Thoracic aorta (tissue), 2 donors: ENCODE measurements at places on chromosomes 2 and 18. TPM values are rescaled to one million over a fixed set of nuclear protein-coding genes. Genes with fewer than 3 reads are reported as not detected.

DNA sequence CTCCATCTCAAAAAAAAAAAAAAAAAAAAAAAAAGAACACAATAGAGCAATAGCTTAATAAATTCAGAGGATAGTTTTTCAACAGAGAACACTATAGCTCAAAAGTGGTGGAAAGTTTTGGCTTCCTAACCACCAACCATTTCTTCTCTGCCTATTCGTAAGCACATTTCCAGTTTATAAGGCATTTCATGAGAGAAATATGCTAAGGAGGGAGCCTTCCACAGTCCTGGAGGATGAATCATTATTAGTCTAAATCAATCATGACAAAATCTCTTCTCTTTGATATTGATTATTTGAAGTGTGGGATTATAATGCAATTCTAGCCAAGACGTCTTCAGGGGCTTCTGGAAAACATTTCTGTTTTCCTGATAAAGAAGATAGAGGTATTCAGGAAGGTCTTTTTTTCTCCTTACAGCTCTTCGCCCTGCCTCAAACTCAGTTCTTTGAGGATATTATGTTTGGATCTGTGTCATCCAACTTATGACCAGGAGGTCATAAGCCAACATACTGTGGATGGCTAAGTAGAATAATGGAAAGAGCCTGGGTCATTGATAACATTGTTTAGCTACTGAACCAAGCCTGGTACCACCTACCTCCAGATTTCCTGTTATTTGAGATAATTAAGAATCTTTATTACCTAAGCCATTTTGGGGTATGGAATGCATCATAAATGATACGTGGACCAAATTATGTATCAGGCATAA is 207.3 kb downstream of the TRIB2 start:
- no peaks in the 10 kb centered on the region for H3K27me3 ChIP-seq
- H3K4me3 ChIP-seq = no peak overlapping the region
- no peak overlapping the region for H3K27ac ChIP-seq
- H3K4me1 ChIP-seq = peaks cover 4% of the 10 kb centered on the region

GRCh38 chr18:22591222-22591621 is 173.5 kb upstream of the CTAGE1 start:
- no peaks in the 10 kb centered on the region for H3K27me3 ChIP-seq
- no peaks in the 10 kb centered on the region for H3K4me1 ChIP-seq
- no peak overlapping the region for H3K4me3 ChIP-seq
- no peak for DNase-seq

DNA sequence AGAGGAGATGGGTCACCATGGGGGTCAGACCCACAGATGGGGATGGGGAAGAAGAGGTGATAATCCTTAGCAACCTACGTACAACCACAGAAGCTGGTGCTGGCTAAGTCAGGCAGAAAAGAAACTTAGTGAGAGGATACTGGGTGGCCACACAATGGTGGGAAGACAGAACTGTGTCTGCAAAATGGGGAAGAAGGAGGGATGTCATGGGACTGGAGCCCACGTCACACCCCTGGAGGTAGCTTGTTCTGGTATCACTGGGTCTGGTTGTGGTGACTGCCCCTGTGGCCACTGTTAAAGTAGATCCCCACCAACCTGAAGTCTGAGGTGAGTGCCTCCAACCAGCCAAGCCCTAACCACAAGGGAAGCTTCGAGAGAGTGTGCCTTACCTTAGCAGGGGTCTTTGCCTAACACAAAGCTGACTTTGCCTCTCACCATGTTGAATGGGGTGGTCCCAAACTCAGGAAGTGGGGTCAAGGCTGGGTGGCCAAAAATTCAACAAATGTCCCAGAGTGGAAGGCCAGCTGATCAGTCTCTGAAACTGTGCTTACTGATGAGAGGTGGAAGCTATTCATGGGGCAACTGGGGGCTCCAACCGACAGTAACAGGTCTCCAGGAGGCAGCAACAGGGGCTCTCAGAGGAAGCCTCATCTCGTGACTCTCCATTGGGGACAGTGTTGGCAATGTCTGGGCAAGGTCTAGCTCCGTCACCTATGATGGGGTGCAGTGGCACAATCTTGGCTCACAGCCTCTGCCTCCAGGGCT is 64.8 kb upstream of the SLC1A4 start:
- no peak overlapping the region for H3K4me3 ChIP-seq
- DNase-seq = no peak
- no peaks in the 10 kb centered on the region for H3K4me1 ChIP-seq

CREG2 gene
- not detected for total RNA-seq

SLC23A3 gene
- total RNA-seq = 1.4 TPM

DNA sequence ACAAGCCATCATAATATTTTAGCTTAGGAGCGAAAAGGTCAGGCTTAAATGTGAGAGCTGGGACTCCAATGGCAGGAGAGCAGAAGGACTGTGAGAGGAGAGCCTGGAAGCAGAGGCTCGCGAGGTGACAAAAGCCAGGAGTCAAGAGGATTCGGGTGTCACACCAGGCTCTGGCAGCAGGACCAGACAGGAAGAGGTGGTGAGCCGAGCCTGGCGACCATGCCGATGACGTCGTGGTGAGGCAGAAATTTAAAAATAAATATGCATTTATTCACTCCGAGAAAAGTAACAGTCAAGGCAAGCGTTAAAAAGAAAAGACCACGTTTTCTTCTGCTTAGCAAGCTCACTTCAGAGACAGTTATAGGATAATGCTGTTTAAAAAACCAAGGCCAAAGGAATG is 31.3 kb upstream of the ZNF236 start:
- H3K36me3 ChIP-seq = no peaks in the 10 kb centered on the region
- H3K4me1 ChIP-seq = no peaks in the 10 kb centered on the region
- no peak for DNase-seq
- no peaks in the 10 kb centered on the region for H3K27me3 ChIP-seq
- H3K4me3 ChIP-seq = no peak overlapping the region
- no peak overlapping the region for H3K27ac ChIP-seq

DNA sequence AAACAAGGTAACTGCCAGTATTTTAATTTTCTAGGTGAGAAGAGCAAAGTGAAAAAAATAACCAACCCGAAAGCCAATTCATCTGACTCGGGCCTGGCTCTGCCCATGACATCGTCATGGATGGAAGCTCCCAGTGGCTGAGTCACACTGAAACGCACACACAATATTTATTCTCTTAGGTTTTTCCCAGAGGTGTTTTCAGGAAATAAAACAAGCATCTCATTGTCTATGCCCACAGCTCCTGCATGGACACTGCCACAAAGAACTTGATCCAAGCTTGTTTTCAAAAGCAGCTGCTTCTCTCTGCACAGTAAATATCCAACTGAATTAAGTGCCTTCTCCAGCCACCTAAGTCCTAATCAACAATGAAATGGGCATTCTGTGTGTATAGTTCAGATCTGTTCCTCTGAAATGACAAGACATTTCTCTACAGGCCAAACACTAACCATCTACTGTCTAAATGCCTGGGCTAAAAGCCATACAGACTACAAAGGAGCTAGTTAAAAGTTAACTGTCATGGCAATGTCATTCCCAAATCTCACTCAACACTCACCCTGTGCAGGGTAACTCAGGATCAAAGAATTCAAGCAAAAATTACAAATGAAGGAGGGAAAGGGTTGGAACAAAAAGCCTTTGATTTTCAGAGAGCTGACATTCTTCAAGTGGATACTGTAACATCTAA is 62.9 kb downstream of the RPL31 start:
- no peak for DNase-seq
- no peak overlapping the region for H3K27ac ChIP-seq
- no peaks in the 10 kb centered on the region for H3K36me3 ChIP-seq

DNA sequence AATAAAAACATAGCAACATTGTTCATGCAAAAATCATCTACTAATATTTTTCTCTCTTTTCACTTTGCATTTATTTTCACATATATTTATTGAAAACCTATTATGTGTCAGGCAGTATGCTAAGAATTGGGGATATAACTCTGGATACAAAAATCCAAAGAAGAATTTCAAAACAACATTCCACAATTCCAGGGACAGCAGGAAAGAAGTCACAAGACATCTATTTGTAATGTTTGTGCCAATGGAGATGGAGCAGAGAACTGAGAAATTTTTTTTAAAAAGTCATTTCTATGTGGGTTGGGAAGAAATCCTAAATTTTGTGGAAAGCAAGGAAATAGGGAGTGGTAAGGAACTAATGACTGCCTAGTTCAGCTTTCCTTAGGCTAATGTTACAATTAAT is 128.6 kb upstream of the TLK1 start:
- H3K27me3 ChIP-seq = no peaks in the 10 kb centered on the region
- DNase-seq = no peak
- no peaks in the 10 kb centered on the region for H3K4me1 ChIP-seq
- no peak overlapping the region for H3K27ac ChIP-seq
- H3K36me3 ChIP-seq = no peaks in the 10 kb centered on the region

DNA sequence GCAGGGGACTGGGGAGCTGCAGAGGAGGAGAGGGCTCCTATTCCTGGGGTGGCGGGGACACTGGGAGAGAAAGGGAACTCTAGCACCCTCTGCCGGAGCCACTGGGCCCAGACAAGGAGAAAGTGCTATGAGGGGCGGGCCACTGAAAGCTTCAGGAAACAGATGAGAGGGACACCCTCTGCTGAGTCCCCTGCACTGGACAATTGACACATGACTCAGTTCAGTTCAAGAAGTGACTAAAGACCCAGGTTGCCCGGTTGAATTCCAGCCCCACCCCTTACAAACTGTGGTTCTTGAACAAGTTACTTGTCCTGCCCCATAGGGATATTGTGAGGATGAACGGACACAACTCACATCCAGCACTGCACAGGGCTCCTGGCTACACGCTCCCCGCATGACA is 5.0 kb downstream of the RUFY4 start:
- no peak overlapping the region for H3K27ac ChIP-seq
- no peaks in the 10 kb centered on the region for H3K36me3 ChIP-seq
- H3K4me1 ChIP-seq = no peaks in the 10 kb centered on the region
- H3K27me3 ChIP-seq = no peaks in the 10 kb centered on the region
- DNase-seq = no peak
- H3K4me3 ChIP-seq = no peak overlapping the region

DNA sequence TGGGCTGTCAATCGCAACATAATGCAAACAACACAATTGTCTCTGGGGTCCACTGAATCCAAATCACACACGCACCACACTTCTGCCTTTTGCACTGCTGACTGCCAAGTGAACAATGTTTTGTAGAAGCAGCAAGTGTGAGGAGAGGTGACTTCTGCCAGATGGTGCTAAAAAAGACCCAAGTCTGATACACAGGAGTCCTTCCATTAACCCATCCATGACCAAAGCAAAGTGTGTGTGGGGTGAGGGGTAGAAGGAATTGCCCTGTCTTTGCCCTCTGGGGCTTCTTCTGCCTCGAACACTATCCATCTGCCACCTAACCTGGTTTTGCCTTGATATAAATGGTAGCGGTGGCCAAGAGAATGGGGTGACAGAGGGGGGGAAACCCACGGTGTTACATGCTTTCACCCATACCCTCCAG is 50.0 kb downstream of the C2orf42 start:
- H3K36me3 ChIP-seq = no peaks in the 10 kb centered on the region
- H3K27me3 ChIP-seq = no peaks in the 10 kb centered on the region
- H3K4me3 ChIP-seq = no peak overlapping the region

DNA sequence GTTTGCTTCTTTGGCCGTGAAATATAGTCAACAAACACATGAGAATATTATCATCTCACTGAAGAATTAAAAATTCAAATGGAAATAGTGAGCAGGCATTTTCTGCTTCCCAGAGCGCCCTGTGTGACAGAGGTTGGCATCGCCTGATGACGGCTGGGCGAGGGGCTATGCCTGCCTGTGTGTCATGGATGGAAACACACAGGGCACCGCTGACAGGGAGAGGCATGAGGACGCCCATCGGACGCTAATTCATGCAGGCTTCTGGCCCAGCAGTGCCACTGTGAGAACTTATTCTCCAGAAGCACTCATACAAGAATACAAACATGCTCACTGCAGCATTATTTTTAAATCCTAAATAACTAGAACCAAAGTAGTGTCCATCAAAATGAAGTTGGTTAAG is 61.4 kb upstream of the OTOS start:
- H3K36me3 ChIP-seq = no peaks in the 10 kb centered on the region
- H3K27ac ChIP-seq = no peak overlapping the region
- H3K4me3 ChIP-seq = no peak overlapping the region
- no peak for DNase-seq
- H3K4me1 ChIP-seq = no peaks in the 10 kb centered on the region

- no peak overlapping the region for H3K27ac ChIP-seq
- no peaks in the 10 kb centered on the region for H3K36me3 ChIP-seq
- no peak overlapping the region for H3K4me3 ChIP-seq
- H3K4me1 ChIP-seq = peaks cover 9% of the 10 kb centered on the region
- no peaks in the 10 kb centered on the region for H3K27me3 ChIP-seq
Measured at GRCh38 chr18:62827397-62827796, 112.1 kb downstream of the PHLPP1 start.

- no peak overlapping the region for H3K27ac ChIP-seq
- no peaks in the 10 kb centered on the region for H3K27me3 ChIP-seq
- no peaks in the 10 kb centered on the region for H3K36me3 ChIP-seq
- no peaks in the 10 kb centered on the region for H3K4me1 ChIP-seq
Measured at GRCh38 chr2:121303531-121304263, 18.7 kb upstream of the TFCP2L1 start.

DNA sequence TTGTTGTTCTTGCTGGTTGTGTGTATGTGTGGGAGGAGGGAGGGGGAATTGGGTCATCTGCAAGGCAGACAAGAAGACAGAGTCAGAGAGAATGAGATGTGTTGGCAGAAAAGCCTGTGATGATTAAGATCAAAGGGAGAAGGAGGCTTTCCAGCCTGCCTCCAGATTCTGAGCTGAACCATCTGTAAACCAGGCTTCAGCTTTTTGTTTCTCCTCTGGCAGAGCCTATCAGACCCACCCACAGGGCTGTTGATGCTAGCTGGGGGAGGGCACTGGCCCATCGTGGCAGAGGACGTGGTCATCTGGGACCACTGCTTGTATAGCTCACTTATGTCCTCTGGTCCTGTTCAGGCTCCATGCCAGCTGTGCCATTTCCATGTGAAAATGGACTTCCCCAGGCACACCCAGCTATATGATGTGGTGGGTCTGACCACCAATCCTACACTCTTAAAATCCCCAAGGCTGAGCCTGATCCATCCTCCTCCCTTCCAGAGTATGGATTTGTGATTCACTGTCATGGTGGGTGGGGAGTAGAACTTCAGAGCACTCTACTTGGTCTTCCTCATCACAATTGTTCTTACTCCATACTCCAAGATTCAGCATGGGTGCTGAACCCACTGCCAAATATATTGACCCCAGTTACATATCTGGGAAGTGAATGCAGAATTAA is 27.8 kb upstream of the COL6A3 start:
- no peak overlapping the region for H3K27ac ChIP-seq
- no peaks in the 10 kb centered on the region for H3K36me3 ChIP-seq
- H3K4me1 ChIP-seq = peaks cover 9% of the 10 kb centered on the region

- no peak overlapping the region for H3K4me3 ChIP-seq
- peaks cover 20% of the 10 kb centered on the region for H3K4me1 ChIP-seq
- H3K27ac ChIP-seq = no peak overlapping the region
- H3K36me3 ChIP-seq = no peaks in the 10 kb centered on the region
- DNase-seq = no peak
- H3K27me3 ChIP-seq = no peaks in the 10 kb centered on the region
Measured at GRCh38 chr2:127564429-127565260, 29.2 kb downstream of the MYO7B start.

BBS5 gene
- 13.6 TPM for total RNA-seq

MAIP1 gene
- 8.6 TPM for total RNA-seq

RGPD8 gene
- 30.3 TPM for total RNA-seq
